Activated naive CD8-positive, alpha-beta T cell treated with anti-CD3 and anti-CD28 coated beads for 36 hours (primary cell): ENCODE measurements at places on chromosomes 1 and 21. TPM values are rescaled to one million over a fixed set of nuclear protein-coding genes. Genes with fewer than 3 reads are reported as not detected.

The RCAN3 gene
- total RNA-seq, result 67.7 TPM

The RHD gene
- not detected for total RNA-seq

The DTL gene
- total RNA-seq, result 104 TPM

The DCST1 gene
- total RNA-seq, result not detected

The PADI3 gene
- total RNA-seq, result not detected

The PHF13 gene
- 10.9 TPM for total RNA-seq

The ADAMTS1 gene
- 0.06 TPM for total RNA-seq

The TRIM46 gene
- 4.6 TPM for total RNA-seq

GRCh38 chr1:165954940-165955339 is 127.5 kb downstream of the UCK2 start:
- DNase-seq, result no peak

DNA sequence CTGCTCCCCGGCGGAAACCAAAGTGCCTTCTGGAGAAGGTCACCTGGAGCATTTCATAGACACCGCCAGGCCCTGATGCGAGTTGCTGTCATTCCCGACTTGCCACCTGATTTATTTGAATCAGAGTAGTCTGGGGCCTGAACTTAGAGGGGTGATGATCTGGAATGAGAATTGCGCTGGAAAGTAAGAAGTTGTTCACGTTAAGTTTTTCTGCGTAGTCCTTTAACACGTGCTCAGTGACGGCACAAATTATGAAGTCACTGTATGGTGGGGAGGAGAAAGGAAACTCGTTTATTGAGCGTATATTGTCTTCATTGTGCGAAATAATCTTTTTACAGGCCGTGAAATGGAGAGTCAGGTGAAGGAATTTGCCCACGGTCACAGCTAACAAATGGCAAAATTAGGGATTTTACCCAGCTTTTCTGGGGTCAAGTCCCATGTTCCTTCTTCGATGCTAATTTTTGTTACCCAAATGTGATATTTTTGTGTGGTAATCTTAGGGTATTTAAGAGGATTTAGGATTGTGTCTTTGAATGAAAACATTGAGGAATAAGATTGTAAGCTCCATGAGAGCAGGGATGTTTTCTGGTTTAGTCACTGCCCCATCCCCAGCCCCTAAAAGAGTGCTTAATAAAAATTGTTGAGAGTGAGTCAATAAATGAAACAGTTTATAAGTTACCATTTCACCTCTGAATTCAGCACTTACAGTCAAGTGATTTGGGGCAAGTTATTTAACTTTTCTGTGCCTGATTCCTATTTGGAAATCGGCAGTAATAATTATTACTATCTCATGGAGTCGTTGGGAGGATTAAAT is 46.4 kb upstream of the NBL1 start:
- no peak for DNase-seq

DNA sequence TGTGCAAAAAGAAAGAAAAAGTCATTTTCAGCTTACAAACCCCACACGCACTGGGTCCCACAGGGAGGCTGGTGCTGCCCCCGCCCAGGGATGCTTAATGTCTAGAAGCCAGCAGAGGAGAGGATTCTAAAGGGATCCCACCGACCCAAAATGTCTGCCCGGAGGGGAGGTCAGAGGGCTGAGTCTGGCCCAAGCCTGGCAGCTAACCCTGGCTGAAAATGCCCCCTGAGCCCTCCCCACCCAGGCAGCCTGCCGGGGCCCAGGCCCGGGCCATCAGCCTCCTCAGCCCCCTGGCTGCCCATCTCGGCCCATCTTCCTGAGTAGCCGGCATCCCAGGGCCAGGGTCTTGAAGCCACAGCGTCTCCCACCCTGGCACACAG is 33.5 kb downstream of the ACOT7 start:
- no peak for DNase-seq

DNA sequence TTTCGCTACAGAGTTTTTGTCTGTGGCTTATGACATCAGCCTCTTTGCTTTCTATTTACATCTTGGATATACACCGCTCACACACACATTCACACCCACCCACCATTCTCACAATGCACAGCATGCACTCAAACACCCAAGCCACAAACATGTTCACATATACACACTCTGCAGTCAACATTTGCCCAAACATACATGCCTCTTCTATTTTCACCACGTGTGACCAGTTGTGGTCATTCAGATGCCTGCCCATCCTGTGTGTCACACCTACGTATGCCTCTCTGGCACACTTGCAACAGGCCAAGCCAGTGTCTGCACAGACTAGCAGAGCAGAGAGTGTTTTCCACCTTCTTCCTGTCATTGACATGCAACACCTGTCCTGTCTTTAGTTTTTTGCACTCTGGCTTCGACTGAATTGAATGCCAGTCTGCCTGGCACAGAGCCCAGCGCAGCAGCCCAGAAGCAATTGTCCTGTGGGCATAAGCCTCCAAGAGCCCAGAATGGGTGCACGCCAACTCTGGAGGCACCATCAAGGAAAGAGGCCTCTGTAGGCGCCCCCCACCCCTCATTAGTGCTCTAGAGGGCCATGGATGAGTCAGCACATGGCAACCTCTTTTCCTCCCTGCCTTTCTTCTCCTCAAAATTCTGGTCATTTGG is 37.7 kb upstream of the LRRN2 start:
- DNase-seq, result no peak

- DNase-seq, result no peak
Observed at GRCh38 chr1:151814971-151815545, 9.8 kb upstream of the LINGO4 start.

DNA sequence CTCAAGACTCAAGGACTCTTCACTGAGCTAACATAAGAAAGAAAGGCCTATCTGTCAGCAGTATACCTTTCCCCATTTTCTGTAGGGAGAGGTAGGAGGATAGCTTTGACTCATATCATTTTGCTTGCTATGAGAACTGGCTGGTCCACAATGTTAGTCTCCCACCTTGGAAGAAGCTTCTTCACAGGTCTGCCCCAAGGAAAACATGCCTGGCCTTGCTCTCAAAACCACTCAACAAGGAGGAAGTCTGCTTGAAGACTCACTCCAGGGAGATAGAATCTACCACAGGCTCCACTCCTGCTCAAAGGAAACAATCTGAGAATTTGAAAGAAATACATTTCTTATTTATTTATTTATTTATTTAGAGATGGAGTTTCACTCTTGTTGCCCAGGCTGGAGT is 29.5 kb upstream of the LAMC1 start:
- no peak for DNase-seq

DNA sequence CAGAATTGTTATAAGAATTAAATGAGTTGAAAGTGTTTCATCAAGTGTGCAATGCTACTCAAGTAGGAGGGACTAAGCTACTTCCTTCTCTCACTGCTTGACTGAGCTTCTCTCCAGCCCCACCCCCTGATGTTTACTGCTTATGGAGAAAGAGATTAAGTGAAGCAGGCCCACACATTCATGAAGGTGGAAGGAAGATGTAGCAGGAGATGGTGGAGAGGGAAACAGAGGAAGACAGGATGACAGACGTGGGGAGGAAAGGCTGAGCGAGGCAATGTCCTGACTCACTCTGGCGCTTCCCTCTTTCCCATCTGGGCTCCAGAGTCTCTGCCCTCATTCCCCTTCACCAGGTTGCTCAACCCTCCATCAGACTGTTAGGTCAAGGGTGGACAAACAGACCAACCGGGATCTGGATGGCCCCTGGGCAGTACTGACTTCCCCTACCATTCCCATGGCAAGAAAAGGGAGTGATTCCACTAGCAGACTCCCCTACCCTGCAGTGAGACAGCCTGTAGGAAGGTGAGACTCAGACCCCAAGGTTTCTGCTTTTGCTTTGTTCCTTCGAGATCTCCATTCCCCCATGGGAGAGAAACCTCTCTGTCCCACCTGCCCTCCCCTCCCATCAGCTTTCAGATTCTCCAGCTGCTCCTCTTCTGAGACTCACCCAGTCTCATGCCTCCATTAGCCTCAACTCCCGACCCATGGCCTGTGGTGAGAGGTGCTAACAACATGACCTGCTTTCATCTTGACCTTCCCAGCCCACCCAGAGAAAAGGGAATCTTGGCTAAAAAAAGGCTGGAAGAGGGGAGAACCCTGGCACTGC is 3.1 kb upstream of the ARHGEF2 start:
- no peak for DNase-seq

DNA sequence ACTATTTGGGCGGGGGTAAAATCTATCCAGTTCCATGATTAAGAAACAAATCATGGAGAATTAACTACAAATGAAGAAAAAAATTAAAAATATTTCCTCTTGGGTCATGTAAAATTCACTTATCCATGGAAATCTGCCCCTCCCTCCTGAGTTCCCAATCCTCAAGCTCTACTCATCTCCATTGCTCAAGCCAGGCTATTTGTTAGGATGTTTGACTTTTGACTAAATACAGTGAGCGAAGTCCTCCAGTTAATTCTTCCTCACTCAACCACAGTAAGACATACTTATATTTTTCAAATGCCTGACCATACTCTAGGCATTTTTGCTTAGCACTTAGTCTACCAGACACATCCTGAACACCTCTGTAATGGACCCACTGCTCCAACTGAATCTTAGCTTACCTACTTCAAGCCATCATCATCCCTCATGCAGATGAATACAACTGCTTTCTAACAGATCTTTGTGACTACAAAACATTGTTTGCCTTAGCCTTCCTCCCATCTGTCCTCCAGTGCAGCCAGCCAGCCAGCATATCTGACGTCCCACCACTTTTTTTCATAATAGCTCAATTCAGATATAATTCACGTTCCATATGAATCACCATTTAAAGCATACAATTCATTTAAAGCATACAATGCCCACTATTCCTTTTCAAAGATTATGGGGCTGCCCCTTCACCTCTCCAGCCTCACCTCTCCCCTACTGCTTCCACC is 154.2 kb downstream of the RERE start:
- DNase-seq, result no peak

DNA sequence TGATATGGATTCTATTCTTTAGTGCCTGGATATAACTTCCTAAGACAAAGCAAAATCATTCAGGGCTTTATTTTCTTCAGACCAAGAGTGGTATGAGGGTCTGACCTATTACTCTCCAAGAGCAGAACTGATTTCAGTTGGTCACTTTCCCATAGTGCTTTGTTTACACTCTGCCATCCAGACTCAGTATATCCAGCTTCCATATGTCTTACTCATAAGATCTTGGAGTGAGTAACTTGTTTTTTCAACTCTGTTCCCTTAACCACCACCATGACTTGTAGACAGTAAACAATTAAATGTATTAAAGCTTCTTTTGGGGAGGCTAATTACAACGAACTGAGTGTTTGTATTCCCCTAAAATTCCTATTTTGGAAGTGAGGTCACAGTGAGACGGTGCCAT is 83.4 kb downstream of the USP24 start:
- DNase-seq, result no peak

DNA sequence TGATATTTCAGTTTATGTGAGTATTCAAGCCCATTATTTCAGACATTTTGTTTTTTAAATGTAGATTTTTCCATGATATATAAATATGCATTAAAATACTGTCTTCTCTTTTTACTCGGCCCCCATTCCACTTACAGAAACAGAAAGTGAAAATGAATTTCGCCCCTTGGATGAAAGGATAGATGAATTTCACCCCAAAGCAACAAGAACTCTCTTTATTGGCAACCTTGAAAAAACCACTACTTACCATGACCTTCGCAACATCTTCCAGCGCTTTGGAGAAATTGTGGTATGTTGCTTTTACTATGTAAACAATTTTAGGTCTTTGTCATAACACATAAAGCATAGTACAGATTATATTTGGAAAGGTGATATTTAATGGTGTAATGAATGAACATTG is 59.9 kb downstream of the ZBTB17 start:
- no peak for DNase-seq

- no peak for DNase-seq
Observed at GRCh38 chr1:193083365-193084088, 21.7 kb downstream of the GLRX2 start.

GRCh38 chr21:42860345-42860744 is 19.0 kb downstream of the WDR4 start:
- no peak for DNase-seq

GRCh38 chr1:33080885-33081553 is at the start of gene AZIN2:
Gene AZIN2 (plus strand): TSS chr1:33081153. CDS start chr1:33082250, 1,097 bp downstream.
- DNase-seq, result peak; percentile 95

- no peak for DNase-seq
Observed at GRCh38 chr1:39358491-39358890, 132.9 kb upstream of the BMP8A start.

DNA sequence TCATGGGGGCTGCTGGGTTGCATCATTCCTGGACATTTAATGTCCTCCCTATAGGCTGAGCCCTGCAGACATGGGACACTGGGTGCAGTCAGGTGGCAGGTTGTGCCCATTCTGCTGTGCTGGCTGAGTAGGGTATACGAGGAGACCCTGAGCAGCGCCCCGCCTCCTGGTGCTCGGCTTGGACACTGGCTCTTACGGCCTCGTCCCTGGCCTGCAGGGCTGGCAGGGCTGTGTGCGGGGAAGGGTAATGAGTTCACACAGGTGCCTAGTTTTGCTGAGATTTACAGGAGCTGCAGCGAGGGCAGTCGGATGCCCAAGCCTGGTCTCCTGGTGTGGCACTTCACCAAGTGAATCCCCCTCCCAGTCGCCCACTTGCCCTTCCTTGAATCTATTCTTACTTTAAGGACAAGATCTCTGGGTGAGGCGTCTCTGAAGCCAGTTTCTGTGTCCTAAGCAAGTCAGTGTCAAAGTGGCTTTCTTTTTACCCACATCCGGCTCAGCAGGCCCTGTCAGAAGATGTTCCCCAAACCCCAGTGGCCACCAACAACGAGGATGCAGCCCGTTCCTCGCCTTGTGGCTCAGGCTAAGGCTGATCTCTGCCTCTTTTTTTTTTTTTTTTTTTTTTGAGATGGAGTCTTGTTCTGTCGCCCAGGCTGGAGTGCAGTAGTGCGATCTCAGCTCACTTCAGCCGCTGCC is 73.2 kb downstream of the MAN1C1 start:
- DNase-seq, result no peak

- no peak for DNase-seq
Observed at GRCh38 chr1:89425056-89425455, 61.2 kb downstream of the GBP6 start.

DNA sequence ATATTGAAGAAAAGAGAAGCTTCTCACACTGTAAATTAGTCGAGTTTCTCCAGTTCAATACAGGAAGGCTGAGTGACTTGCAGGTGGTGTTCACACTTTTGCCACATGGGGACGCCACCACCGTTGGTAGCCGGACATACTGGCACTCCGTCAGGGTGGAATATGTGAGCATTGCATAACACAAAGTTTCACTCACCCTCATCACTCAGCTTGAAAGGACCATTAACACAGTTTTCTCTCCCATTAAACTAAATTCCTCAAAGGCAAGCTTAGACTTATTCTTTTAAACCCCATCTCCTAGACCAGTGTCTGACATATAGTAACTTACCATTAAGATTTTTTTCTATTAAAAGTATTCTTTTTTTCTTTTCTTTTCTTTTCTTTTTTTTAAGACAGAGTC is 105.3 kb upstream of the SERBP1 start:
- DNase-seq, result peak; percentile 53
